ENCODE measurements at places on chromosomes 3 and 15.

- no peak for DNase-seq
These were observed 113.5 kb upstream of the TOPAZ1 start for GRCh38 chr3:44128057-44128775.

- DNase-seq, result peak; percentile 17
These were observed 524 bp downstream of the MRPS11 start for GRCh38 chr15:88467935-88468528.

GRCh38 chr3:78919021-78919755 lies 848.6 kb downstream of the ROBO1 start:
- DNase-seq, result no peak

DNA sequence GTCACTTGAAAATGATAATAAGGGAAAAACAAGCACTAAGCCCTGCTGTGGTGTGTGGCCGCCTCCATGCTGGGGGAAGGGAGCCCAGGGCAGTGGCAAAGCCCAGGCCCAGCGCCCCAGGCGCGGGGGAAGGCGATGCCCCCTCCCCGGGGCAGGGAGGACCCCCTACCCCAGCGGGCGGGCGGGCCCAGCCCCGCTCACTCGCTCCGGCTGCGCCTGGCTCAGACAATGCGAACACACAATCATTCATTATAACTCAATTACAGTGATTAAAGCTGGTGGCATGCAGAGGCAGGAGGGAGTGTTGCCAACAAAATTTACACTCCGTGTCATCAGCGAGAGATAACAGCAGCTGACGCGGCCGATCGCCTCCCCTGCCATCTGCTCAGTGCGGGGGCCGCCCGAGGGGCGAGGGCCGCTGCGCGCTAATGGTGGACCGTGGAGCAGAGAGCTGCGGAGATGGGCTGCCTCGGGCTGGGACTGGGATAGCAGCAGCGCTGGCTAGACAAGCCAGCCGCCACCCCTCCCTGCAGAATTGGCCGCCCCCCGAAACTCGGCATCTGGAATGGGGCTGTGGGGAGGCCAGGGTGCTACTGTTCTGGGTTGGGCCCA lies 64.1 kb downstream of the TLE3 start:
- peak; percentile 51 for DNase-seq

- no peak for DNase-seq
These were observed 48.8 kb upstream of the MRPS22 start for GRCh38 chr3:139295040-139295439.

GRCh38 chr3:112376241-112376911 lies 43.4 kb downstream of the CD200 start:
- DNase-seq, result no peak

GRCh38 chr15:38789566-38789965 lies 225.0 kb upstream of the RASGRP1 start:
- no peak for DNase-seq

DNA sequence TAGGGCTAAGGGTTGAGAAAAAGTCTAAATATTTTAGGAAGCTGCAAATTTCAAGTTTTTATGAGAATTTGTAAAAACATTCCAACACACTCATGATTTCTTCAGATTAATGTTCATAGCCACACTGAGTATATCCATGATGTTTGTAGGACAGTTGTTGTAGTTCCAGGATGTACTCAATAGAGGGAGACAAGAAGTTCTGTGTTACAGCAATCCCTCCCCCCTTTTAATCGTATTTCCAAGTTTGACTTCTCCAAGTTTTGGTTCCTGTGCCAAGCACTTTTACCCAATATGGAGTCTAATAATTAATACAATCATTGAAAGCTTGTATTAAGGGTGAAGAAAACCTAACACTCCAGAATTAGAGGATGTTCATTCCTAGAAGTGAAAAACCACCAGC lies 143.4 kb downstream of the FEZF2 start:
- peak; percentile 12 for DNase-seq

GRCh38 chr3:129577925-129578786 lies 28.3 kb downstream of the PLXND1 start:
- DNase-seq, result no peak

DNA sequence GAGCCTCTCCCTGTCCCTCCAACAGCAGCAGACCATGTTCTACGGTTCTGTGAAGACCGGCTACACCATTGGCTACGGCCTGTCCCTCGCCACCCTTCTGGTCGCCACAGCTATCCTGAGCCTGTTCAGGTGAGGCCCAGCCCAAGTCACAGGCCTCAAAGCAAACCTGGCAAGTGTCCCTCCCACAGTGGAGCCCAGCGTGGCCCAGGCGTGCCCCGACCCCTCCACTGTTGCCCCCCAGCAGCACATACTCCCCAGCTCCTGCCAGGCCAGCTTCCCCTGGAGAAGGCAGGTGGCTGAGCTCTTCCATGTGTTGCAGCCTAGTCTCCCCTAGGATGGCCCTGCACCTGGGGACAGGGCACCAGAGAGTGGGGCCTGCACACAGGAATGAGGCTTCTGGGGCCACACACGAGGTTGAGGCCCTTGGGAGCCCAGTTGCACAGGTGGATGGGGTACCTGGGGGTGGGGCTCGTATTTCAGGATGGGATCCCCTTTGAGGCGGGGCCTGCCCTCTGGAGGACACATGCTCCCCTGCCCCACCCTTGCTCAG lies 25.0 kb downstream of the VIPR1 start:
- DNase-seq, result no peak

DNA sequence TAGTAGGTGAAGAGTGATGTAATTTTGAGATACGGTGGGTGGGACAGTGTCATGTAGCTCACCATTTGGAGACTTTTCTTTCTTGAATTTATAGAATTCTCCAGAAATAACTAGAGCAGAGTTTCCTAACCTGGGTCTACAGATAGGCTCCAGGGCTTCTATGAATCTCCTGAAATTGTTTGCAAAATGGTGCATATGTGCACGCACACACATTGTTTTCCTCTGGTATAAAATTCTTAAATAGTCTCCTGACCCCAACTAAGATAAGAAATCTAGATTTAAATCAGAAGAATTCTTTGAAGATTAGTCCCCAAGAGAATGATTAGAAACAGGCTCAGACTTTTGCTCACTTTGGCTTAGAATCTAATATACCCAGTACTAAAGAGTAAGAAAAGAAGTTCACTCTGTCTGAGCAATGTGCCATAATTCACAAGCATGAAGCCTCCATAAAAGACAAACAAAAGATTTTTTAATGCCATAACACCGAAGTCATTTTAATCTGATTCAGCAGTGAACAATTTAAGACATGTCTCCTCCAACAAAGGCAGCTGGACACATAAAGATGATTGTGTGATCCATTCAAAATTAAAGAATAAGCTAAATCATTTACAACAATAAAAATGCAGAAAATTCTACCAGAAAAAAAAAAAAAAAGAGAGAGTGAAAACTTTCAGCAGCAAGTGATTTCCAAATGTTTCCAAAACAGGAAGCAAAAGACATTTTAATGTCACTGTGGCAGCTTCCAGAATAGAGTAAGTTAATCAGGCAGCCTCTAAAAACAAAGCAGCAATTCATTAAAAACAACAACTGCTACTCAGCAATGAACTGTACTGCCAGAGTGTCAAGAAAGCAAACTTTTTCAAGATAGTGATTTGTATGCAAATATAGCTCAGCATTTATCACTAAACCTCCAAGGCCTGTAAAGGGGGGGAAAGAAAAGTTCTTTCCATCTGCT lies 975.5 kb upstream of the CFAP20DC start:
- DNase-seq, result peak; percentile 37

- DNase-seq, result no peak
These were observed 274.1 kb downstream of the OTOL1 start for GRCh38 chr3:161770484-161771386.

DNA sequence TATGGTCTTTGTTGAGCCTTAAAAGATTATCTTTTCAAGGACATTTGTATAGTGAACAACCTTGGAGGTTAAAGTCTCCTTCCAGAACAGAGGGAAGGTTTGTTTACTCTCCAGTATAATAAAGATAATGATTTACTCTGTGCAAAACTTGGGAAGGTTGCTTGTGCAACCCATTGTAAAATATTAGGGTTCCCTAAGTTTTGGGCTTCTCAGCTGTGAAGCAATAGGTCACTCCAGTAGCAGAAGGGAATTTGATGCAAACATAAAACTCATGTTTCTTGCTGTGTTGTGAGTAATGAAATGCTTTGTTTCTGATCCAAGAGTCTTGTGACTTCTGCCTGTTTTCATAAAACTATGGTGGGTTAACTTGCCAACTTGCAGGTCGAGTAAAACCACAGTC lies 177.5 kb downstream of the SUCNR1 start:
- no peak for DNase-seq

DNA sequence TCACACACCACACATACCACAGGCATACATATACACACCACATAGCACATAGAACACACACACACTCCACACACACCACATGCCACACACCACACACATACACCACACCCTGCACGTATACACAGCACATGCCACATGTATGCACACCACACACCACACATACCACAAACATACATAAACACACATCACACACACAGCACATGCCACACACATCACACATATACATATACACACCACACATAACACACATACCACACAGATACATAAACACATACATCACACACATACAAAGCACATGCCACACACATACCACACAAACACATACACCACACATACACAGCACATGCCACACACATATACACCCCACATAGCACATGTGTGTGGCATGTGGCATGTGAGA lies 171.1 kb downstream of the OR4M2 start:
- no peak for DNase-seq

GRCh38 chr15:100061944-100062343 lies 279.8 kb downstream of the ADAMTS17 start:
- no peak for DNase-seq

GRCh38 chr3:46076606-46077005 lies 49.3 kb upstream of the XCR1 start:
- peak; percentile 55 for DNase-seq

GRCh38 chr3:95154766-95155165 lies 1091.9 kb downstream of the NSUN3 start:
- no peak for DNase-seq

DNA sequence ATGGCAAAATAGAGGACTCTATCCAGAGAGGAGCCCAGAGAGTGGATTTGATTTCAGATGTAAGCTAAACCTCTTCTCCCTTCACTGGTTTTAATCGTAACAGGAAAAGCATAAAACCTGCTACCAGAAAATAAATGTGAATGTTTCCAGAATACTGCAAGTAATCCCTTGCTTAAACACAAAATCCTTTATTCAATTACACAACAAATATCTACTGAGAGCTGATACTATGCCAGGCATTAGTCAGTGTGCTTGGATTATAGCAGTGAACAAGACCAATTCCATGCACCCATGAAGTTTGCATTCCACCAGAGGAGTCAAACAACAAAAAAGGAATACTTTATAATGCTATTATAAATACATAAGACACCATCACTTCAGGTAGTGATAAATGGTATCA lies 15.1 kb downstream of the AVEN start:
- no peak for DNase-seq

GRCh38 chr3:32326795-32327194 lies 64.9 kb upstream of the CMTM7 start:
- no peak for DNase-seq

- peak; percentile 76 for DNase-seq
These were observed 137.7 kb downstream of the BBX start for GRCh38 chr3:107660306-107660976.

- DNase-seq, result no peak
These were observed 236.7 kb downstream of the ADAMTSL3 start for GRCh38 chr15:83890587-83890986.

DNA sequence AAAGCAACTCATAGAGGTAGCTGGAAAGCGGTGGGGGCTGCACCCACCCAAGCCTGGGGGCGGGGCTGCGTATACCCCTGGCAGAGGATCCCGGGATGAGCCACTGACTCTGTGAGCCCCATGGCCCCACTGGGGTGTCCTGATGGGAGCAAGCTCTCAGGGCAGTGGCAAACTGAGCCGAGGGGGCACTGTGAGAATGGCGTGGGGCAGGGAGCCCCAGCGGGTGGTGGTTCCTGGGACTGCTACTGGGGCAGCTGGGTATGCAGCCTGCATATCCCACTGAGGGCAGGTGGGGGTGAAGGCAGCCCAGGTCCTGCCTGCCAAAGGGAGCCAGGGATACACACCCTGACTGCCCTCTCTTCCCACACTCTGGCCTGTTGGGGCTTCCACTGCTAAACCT lies 59.4 kb downstream of the DNAJB8 start:
- no peak for DNase-seq

DNA sequence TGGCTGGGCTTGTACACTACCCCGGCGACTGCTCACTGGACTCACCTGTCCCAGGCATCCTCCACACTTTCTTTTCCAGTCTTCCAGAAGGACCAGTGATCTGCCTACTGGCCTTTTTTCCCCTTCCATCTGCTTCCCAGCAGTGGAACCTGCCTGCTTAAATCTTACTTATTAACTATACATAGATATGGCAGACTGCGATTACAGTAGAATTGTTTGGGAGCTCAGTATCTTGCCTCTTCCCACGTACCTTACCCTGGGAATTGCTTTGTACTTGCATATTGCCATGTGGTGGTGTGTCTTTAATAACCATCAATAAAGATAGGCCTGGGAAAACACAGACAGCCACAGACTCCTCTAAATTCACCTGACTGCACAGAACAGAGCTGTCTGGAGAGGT lies 11.8 kb upstream of the HES1 start:
- DNase-seq, result no peak

DNA sequence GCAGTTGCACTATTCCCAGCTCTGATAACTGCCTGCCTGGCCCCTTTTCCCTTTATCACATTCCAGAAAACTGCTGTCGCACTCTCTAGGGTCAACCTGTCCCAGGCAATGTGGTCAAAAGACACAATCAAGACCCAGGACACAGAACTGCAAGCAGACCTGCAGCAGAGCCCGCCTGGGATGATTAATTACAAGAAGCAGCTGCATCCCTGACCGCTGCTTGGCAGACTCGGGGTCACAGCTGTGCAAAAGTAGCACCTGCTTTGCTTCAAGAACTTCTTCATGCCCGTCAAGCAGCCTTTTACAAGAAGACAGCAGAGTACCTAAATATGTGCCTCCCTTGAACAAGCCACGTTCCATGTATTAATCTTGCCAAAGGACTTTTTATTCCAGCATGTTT lies 120.0 kb upstream of the ST8SIA2 start:
- DNase-seq, result no peak

Data from pons (tissue), 1 donor.